ENCODE measurements at places on chromosomes 4 and X.

GRCh38 chrX:28586286-28586685 is 960 bp upstream of the IL1RAPL1 start:
- peak; percentile 0 for DNase-seq

GRCh38 chrX:114344756-114345349 is 239.0 kb upstream of the HTR2C start:
- peak; percentile 1 for DNase-seq

DNA sequence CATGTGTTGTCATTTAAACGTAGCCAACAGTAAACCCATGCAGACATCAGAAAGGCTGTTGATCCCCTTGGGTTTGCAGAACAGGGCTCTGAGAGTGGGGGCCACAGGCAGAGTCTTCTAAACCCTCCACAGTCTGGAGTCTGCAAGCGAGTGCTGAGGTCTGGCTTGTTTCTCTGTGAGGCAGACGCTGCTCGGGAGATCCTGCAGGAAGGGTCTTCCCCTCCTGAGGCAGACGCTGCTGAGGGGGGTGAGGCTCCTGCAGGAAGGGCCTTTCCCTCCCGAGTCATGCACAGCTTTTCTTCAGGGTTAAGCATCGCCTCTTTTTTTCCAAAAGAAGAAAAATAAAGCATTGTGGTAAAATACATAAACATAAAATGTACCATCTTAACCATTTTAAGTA is 17.1 kb upstream of the PDE6B start:
- DNase-seq: no peak

- DNase-seq: no peak
Measured at GRCh38 chr4:137509855-137510282, 22.4 kb downstream of the PCDH18 start.

GRCh38 chrX:151753313-151754046 is 18.9 kb downstream of the CNGA2 start:
- DNase-seq: peak; percentile 56

- peak; percentile 51 for DNase-seq
Measured at GRCh38 chrX:16664074-16664473, 14.1 kb downstream of the S100G start.

- DNase-seq: no peak
Measured at GRCh38 chrX:123923211-123923610, 38.3 kb upstream of the STAG2 start.

GRCh38 chr4:2977211-2978088 is 14.1 kb downstream of the GRK4 start:
- peak; percentile 66 for DNase-seq

GRCh38 chr4:52260514-52261210 is 209.6 kb downstream of the SPATA18 start:
- DNase-seq: no peak

DNA sequence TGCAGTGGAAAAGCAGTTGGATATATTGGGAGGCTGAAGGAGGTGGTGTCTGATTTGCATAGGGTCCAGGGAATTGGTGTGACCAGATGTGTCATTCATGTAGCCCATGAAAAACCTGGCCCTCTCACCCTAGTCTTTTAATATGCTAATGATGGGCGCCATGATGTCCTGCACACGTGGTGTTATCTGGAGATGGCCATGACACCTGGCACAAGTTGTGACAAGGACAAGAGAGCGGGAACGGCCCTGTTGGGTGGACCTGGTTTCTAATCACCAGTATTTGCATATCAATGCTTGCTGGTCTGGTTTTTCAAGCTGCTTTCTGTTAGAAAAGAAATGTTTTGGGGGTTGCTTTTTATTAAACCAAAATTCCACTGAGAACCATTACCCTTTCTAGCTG is 87.4 kb downstream of the ZXDA start:
- DNase-seq: no peak

DNA sequence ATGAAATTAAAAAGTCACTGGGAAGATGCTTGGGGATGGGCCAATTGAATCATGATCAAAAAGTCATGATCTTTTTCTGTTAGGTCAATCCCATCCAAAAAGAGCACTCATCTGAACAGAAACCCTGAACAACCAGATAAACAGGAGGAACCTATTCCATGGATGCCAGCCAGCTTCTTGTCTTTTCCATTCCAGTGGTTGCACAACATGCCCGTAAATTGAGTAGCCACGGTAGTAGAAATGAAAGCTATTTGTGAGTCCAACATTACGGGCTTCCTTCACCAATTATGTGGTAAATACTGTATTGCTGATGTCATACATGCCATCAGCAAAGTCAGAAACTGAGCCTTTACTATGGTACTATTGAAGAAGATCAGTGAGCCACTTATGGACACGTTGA is 982.4 kb upstream of the HS3ST1 start:
- no peak for DNase-seq

DNA sequence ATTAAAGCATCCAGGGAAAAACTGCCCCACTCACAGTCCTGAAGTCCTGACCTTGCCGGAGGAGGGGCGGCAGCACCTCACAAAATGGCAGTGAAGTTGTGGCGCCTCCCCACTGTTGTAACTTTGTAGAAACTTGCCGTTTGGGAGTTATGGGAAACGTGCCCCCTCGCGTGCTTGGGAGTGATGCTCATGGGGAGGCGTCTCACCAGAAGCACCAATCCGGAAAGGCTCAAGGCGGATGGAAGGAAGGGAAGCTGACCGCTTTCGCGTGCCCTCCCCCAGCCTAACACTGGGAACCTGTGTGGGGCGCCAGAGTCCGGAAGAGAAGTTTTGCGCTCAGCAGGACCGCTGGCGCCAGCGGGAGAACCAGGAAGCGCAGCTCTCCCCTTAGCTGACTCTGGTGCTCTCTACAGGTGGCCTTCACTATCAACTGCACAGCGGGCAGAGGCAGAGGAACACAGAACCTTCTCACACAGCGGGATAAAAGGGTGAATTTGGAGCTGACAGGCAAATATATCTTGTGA is at the start of the genes CT45A10 and SAGE1:
CT45A10 (minus strand) TSS at position 151 of the 524 bp plus-strand sequence. CDS start 8,100 bp downstream, outside the sequence.
SAGE1 (plus strand) TSS at position 423 of the 524 bp plus-strand sequence. CDS start 2,527 bp downstream, outside the sequence.
- no peak for DNase-seq

DNA sequence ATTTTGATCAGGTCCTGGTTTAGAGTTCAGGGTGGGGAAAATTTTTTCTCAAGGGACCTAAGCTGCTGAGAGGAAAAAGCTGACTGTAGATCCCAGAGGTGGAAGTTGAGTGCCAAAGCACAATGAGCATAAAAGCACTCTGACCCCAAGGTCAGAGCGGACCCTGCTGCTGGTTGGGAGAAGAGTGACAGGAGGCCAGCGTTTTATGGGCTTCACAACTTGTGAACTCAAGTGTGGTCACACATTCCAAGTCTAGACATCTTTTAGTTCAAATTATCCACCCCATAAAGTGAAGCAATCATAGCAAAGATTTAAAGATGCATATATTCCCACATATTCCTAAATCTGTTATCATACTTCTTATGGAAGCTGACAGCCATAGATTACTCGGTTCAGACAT is 220.3 kb downstream of the CHIC2 start:
- no peak for DNase-seq

DNA sequence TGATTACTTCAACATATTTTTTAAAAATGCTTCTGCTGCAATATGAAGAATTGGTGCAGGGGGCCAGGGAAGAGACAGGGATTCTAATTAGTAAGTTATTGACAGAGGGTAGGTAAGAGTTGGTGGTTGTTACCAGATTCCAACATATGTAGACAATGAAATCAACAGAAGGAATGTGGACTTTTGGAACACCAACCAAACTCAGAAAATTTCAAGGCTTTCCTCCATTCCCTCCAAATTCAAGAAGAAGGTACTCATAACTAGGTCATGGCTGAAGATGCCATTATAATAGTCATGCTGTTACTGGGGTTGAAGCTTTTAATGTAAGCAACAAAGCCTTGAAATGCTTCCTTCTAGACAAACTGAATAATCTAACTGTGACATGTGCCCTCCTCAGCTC is 22.9 kb upstream of the CXCL13 start:
- peak; percentile 13 for DNase-seq

GRCh38 chr4:156523492-156523891 is 448.1 kb downstream of the PDGFC start:
- no peak for DNase-seq

All from EH (cell line).